ENCODE measurements at places on chromosomes 3 and 15.

DNA sequence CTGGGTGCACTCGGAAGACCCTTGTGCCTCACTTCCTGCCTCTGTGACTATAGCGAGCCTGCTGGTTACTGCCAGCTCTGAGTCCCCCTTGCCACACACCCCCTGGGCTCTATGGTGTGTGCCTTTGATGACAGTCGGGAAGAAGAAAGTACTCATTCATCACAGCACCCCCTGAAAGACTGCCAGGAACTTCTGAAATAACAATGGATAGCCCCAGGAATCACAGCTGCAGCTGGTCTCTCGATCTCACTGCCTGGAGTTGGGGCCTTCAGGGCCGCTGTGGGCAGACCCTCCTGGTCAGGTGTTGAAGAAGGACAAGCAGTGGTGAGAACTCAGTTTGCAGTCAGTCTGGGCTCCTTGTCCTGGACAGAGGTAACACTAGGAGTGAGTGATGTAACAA lies 9.8 kb upstream of the RPP14 start:
- DNase-seq = no peak

DNA sequence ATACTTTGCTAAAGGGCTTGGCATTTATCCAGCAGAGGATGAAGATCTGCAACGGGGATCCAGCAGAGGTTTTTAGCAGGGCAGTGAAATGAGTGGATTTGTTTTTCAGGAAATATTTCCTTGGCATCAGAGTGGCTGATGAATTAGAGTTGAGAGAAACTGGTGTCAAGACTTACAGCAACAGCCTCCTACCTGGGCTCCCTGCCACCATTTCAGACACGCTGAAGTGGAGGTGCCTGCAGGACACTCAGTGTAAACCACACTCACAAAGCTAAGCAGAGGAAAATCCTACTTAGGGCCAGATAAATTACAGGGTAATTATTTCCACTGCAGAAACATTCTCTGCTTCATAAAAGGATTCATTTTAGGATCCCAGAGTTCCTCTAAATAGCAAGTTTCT lies 519.7 kb downstream of the FGF12 start:
- DNase-seq = no peak

DNA sequence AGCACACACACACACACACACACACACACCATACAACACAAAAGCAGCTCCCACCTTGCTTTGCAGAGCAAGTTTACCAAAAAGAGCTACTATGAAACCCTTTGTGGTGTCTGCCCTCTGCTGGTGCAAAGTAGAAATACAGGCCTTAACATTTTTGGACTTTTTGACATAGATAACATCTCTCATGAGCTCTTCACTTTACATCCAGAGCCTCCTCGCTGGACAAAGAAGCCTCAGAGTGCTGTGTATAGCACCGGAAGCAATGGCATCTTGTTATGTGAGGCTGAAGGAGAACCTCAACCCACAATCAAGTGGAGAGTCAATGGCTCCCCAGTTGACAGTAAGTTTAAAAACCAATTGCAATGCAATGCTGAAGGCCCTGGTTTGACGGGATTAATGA lies 157.9 kb downstream of the CHL1 start:
- DNase-seq = peak; percentile 85

GRCh38 chr3:112089956-112090886 lies 4.0 kb downstream of the C3orf52 start:
- no peak for DNase-seq

DNA sequence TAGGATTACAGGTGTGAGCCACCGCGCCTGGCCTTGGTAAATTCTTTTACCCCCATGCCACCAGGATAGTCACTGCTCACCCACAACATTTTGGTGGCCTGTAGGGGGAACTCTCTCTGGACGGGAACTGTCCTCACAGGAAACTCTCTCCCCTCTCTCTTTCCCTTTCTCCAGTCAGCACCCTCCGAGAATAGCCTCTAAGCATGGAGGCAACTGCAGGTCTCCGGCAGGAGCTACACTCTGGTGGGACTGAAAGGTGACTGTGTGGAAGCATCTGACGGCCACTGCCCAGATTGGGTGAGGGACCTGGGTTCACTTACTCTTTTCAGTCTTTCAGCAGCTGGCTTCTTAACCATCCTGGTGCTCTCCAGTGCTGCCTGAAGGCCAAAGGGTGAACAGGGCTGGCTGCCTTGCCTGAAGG lies 21.3 kb downstream of the TRANK1 start:
- DNase-seq = no peak

DNA sequence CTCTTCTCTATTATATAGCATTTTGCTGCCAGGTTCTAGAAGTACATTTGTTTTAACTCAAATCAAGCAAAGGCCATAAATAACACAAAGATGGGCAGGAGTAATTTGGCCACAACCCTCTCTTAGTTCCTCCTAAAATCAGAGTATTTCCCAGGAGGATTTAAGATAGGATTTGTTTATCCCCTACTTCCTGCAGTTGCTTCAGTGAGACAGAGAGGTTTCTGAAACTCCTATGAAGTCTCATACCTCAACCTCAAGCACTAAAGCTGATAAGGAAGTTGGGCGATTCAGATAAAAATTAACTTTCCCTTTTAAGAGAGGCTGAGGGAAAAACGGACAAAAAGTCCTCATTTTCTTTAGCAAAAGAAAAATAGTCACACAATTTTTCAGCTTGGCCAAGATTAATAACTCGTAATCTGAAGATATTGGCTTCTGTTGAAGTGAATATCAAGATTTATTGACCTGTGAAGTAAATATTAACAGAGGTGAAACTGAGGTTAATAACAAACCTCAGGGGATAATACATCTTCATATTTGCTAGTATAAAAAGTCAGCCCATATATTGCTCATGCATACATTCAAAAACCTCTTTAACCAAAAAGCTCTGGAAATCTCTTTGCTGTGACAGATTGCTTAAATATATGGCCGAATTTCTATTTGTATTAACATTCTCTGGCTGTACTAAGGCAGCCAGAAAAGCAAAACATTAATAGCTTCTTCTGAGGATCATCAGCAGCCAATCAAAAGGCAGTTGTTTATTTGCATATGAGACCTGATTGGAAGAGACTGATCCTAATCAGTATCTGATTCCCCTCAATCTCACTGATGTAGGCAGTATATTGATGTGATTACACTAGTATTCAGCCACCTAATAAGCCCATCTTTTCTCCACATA lies 90.6 kb upstream of the GADL1 start:
- peak; percentile 8 for DNase-seq

GRCh38 chr3:194443901-194444300 lies 42.9 kb downstream of the ATP13A3 start:
- no peak for DNase-seq

DNA sequence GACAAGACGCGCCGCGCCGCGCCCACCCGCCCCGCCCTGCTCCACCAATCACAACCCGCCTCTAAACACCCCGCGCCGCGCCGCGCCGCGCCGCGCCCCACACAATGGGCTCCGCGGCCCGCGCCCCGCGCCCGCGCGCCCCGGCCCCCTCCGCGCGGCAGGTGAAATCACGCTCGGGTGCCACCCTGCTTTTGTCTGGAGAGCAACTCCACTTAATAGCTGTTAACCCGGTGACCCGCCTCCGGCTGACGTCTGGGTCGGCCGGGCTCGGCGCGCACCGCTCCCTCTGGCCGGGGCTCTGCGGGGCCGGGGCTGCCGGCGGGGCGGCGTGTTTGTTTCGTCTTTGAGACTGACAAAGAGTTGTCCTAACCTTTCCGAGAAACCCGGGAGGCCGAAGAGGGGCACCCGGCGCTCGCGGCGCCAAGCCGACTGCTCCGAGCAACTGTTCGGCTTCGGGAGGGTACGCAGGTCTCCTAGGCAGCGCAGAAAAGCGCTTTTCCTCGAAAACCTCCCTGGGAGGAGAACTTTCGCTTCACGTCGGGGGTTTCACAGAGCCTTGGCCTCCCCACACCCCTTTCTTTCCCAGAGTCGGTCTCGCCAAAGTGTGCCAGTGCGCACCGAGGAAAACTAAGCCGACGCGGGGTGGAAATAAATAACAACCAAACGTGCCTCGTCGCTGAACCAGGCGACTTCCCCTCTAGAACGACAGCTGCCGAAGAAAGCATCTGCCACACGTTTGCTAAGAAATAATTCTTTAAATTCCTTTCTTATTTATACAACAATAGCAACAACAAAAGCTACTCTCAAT lies 518.4 kb downstream of the FOXP1 start:
- DNase-seq = peak; percentile 48

DNA sequence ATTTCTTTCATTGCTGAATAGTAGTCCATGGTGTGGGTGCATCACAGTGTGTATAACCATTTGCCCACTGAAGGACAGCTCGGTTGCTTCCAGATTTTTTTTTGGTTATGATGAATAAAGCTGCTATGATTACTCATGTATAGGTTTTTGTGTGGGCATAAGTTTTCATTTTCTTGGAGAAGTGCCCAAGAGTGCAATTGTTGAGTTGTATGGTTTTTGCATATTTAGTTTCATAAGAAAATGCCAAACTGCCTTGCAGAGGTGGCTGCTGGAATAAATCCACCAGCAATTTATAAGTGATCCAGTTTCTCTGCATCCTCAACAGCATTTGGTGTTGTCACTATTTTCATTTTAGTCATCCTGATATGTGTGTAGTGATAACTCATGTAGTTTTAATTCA lies 8.4 kb upstream of the SPESP1 start:
- peak; percentile 32 for DNase-seq

GRCh38 chr15:74954515-74954914 lies 2.1 kb downstream of the RPP25 start:
- no peak for DNase-seq

GRCh38 chr3:138118612-138119422 lies 3.4 kb upstream of the DZIP1L start:
- DNase-seq = peak; percentile 84

DNA sequence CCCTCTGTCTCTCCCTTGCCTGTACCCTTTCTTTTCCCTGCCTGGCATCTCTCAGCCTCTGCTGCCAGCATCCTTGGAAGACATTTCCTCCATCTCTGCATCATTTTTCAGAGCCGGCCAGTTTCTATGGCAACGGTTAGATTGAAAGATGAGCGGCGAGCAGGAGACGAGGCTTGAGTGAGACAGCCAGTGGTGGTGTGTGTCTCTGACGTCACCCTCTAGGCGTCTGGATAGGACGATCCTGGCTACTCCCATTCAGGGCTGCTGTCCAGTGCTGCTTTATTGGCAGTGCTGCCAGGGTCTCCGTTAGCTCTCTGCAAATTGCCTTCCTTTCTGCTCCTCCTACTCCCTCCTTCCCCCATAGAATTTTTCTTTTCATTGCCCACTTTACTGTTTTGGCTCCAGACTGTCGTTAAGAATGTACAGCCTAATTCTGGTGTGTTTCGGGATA lies 57.9 kb downstream of the TRAK1 start:
- peak; percentile 37 for DNase-seq

- DNase-seq = peak; percentile 78
These were observed 70.7 kb downstream of the TOP2B start for GRCh38 chr3:25594007-25594502.

- no peak for DNase-seq
These were observed 36.3 kb downstream of the METTL6 start for GRCh38 chr3:15391007-15391406.

GRCh38 chr3:85258326-85258725 lies 299.5 kb downstream of the CADM2 start:
- DNase-seq = no peak

DNA sequence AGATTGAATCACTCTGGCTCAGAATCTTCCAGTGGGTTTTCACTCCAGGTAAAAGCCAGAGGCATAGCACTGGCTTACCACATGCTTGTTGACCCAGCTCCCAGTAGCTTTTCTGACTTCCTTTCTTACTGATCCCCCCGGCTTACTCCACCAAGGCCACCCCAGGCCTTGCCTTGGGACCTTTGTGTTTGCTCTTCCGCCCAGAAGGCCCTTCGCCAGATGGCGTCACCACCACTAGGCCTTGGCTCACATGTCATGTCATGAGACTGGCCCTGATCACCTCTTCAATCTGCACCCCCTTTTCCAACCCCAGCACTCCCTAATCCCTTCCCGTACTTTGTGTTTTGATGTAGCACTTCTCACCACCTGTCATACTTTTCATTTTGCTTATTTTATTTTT lies 98.5 kb upstream of the UMPS start:
- no peak for DNase-seq

DNA sequence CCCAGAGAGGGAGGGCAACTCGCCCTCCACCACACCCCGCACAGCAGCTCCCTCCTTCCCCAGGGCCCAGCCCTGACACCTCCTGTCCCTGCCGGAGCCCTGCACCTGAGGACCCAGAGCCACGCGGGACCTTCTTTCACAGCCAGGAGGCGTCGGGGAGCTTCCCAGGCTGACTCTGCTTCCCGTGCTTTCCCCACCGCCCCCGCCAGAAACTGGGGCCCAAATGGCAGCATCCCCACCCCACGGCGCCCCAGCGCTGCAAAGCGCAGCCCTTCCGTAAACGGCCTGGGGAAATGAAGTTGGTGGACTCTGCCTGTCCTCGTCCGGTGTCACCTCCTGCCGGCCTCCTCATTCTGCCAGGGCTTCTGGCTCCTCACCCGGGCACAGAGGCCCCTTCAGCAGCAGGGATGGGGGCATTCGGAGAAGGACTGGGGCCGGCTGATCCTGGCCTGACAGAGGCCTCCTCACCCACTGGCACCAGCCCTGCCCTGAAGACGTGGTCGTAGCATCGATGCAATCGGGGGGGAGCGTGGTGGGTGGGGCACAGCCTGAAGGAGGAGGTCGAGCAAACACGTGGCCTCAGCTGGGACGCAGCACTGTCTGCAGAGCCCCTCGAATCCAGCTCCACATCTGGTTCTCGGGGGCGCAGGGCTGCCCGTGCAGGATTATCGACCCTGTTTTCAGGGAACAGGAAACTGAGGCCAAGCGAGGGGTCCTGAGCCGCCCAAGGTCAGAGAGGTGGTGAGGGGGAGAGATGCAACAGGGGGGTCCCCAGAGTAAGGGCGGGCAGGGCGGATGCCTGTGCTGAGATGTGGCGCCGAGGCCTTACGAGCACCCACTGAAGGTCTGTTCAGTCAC lies 235.4 kb downstream of the XXYLT1 start:
- DNase-seq = no peak

- peak; percentile 11 for DNase-seq
These were observed 5.1 kb downstream of the CXCR6 start for GRCh38 chr3:45948311-45948781.

DNA sequence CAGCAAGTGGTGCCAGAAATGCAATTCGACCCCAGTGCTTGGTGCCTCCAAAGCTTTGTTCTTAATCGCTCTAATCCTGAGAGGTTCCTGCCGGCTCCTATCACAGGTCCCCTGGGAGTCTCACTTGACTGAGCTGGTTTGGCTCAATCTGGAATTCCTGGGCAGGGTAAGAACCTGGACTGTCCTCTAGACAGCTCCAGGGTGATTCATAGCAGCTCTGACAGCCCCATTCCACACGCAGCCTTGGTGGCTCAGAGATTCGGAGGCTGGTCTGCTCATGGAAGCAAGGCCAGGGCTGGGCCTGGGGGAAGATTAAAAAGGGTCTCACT lies 37.9 kb downstream of the MYO5C start:
- DNase-seq = no peak

GRCh38 chr3:124951511-124952281 lies 17.1 kb upstream of the MUC13 start:
- peak; percentile 60 for DNase-seq

- DNase-seq = no peak
These were observed 19.1 kb downstream of the ZNF710 start for GRCh38 chr15:90020021-90020735.

GRCh38 chr15:60660290-60661051 lies 181.5 kb upstream of the ICE2 start:
- no peak for DNase-seq
